ENCODE measurements at places on chromosomes 12 and 14. TPM values are rescaled to one million over a fixed set of nuclear protein-coding genes. Genes with fewer than 3 reads are reported as not detected.

The TROAP gene
- polyA plus RNA-seq, result 11.7 TPM

- DNase-seq, result no peak
Observed at GRCh38 chr14:93962701-93963601, 13.4 kb downstream of the ASB2 start.

DNA sequence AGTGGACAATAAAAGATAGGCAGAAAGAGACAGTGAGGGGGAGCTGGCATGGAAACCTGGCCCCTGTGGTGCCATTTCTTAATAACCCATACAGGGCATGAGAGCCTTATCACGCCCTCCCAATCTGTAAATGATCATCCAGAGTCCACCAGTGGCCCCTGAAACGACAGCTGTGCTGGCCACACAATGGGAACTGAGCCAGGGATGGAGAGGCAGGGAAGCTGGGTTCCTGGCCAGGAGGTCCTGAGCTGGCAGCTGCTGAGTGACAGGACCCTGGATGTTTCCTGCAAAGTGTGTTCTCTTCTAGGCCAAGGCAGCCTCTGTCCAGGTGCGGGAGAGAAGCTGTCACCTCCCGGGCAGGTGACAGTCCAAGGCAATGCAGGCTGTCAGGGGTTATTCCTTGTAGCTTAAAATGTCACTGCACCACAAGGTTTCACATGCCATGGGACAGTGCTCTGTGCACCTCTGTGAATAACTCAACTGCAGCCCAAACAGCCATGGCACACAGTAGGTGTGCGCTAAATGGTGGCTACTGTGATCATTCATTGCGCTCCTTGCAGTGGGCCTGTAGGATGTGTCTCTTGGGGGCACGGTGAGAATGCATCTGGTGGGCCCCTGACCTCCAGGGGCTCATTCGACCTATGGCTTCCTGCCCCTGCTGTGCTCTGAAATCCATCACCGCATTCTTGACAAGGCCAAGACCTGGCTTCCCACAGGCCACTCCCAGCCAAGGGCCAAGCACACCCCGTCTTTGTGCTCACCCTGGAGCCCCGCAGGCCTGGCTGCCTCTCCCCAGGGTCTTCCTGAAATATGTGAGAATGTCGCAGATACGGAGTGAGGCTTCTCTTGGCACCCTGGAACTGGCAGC, 46.3 kb upstream of the BCL11B start:
- no peak for DNase-seq

The RAPGEF3 gene
- 1.4 TPM for polyA plus RNA-seq

The PFKM gene
- polyA plus RNA-seq, result 27.6 TPM

The MGP gene
- polyA plus RNA-seq, result 2.5 TPM

DNA sequence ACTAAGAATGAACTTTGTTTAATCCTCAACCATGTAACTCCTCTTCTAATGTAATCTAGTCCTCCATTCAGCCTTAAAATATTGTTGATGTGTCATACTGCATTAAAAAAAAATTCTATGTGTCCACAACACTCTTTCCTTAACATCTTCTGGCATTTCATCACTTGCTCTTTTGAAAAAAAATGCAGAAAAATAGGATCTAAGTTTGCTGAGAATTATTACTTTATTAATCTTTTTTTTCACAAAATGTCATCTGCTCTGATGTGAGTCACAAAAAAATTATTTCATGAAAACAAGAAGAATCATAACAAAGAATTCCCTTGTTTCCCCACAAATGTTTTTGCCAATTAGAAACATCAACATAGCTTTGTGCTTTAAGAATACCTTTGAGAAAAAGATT, 410.1 kb upstream of the MGAT4C start:
- DNase-seq, result peak; percentile 15

The NAV3 gene
- polyA plus RNA-seq, result 24.2 TPM

The RNFT2 gene
- 0.33 TPM for polyA plus RNA-seq

- DNase-seq, result peak; percentile 43
Observed at GRCh38 chr14:73237219-73237785, at the start of gene PAPLN. PAPLN (plus strand) TSS chr14:73237506; CDS start chr14:73239779, 2,273 bp downstream.

DNA sequence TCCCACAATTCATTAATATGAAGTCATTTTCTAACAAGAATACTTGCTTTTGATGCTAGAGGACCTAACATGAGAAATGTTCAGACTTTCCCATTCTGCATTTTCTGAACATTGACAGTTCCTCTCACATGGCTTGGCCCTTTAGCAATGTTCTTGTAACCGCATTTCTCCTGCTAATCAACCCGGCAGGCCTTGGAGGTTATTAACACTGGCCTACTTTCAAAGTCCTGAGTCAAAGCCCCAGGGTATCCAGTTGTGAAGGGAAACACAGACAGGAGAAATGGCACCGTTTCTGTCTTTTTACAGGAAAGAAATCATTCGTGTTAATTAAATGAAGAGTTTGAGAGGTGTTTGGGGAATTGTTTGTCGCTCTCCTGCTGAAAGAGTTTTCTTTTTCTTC, 446.5 kb upstream of the MIS18BP1 start:
- no peak for DNase-seq

The NYNRIN gene
- polyA plus RNA-seq, result 2.2 TPM

DNA sequence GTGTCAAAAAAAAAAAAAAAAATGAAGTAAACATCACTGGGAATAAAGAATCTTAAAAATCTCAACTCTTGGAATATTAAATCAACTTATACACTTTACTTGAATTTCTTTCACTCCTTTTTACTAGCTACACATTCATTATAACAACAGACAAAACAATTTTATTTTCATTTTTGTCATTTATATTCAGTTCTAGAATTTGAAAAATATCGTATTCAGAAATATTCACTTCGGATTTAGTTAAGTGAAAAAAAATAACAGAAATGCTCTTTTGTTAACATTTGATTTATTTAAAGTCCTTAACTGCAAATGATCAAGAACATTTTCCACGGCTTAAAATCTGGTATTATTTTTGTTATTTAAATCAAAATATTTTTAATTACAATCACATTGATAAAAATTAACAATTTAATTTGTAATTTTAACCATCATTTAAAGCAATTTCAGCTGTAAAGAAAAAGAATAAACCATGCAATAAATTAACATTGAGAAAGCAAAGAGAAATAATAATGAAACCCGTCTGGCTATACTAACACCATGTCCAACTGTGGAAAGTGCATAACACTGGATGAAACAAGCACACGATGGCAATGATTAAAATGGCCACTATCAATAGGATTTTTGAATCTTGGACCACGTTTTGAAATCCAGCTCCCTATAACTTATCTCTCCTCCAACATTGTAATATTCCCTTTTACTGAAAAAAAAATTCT, 5.2 kb downstream of the FOXA1 start:
- DNase-seq, result no peak

DNA sequence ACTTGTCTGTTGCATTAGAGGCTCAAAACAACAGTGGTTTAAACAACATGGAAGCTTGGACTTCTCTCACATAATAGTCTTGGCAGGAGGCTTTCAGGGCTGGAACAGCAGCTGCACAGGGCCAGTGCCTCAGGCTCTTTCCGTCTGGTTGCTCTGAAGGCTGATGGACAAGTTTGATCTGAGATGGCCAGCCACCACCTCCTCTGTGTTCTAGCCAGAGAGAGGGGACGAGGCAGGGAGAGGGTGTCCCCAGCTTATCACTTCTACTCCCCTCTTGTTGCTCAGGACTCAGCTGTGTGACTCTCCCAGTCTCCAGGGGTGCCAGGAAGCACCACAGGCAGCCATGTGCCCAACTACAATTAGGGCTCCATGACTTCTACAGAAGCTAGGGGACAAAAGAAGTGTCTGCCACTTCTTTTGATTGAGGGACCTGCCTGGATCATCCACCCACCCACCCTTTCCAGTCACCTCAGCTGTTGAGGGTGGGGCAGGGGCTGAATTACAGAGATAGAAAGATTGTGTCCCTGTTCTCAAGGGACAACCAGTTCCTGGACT, 46.6 kb downstream of the SMIM41 start:
- DNase-seq, result no peak

The ALX1 gene
- polyA plus RNA-seq, result not detected

- DNase-seq, result no peak
Observed at GRCh38 chr14:31487886-31488285, at the start of gene GPR33. GPR33 (minus strand) TSS chr14:31488039; CDS start chr14:31483965, 4,074 bp downstream.

The BHLHE41 gene
- polyA plus RNA-seq, result 1.7 TPM

DNA sequence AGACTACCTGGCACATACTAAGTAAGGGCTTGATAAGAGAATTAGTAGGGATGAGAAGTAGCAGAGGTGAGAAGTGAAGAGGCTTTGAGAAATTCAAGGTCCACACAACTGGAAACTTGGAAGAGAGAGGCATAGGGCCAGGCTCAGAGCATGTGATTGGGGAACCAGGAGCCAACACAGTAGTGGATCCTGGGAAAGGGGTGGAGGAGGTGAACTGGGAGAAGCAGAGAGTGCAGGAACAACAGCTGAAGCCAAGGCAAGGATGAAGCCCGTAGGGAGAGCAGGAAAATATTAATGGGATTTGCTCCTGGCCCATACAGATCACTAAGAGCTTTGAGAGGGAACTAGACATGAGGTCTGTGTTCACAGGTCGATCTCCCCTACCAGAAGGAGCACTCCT, 1.4 kb upstream of the ITGB7 start:
- no peak for DNase-seq

The PIGH gene
- polyA plus RNA-seq, result 23.4 TPM

GRCh38 chr14:38710881-38711280, 392.2 kb downstream of the SEC23A start:
- no peak for DNase-seq

GRCh38 chr12:77940567-77940966, 109.9 kb downstream of the NAV3 start:
- peak; percentile 72 for DNase-seq

The RPL10L gene
- polyA plus RNA-seq, result not detected

- DNase-seq, result peak; percentile 43
Observed at GRCh38 chr12:14769466-14769968, 33.8 kb downstream of the WBP11 start.

The STAC3 gene
- 0.35 TPM for polyA plus RNA-seq

Measured in GM23248 (cell line).